Nephron progenitor cell (in vitro differentiated cells): ENCODE measurements at places on chromosomes 6 and 20.

DNA sequence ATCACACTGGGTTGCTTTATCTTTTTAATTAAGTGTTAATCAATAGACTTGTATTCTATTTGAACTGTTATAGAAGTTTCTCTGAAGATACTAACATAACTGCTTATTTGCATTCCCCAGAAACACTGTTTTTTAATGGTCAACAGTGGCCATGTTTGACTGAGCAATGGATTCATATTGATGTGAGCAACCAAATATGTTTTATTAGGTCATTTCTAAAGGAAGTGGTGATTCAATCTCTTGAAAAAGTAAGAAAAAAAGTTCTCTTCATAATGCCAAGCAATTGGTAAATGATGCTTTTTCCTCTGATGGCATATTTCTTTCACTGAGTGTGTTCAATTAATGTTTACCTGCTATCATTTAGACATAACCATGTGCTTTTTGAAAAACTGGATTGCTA, 593.0 kb upstream of the CITED2 start:
- no peak overlapping the region for H3K27ac ChIP-seq
- no peak overlapping the region for H3K4me3 ChIP-seq
- H3K27me3 ChIP-seq = peaks cover 4% of the 10 kb centered on the region
- H3K4me1 ChIP-seq = peaks cover 41% of the 10 kb centered on the region

GRCh38 chr6:21331235-21331634, 262.3 kb upstream of the SOX4 start:
- H3K27me3 ChIP-seq = no peaks in the 10 kb centered on the region
- no peaks in the 10 kb centered on the region for H3K36me3 ChIP-seq
- peak overlapping the region; percentile 28 for H3K27ac ChIP-seq
- no peak for DNase-seq

DNA sequence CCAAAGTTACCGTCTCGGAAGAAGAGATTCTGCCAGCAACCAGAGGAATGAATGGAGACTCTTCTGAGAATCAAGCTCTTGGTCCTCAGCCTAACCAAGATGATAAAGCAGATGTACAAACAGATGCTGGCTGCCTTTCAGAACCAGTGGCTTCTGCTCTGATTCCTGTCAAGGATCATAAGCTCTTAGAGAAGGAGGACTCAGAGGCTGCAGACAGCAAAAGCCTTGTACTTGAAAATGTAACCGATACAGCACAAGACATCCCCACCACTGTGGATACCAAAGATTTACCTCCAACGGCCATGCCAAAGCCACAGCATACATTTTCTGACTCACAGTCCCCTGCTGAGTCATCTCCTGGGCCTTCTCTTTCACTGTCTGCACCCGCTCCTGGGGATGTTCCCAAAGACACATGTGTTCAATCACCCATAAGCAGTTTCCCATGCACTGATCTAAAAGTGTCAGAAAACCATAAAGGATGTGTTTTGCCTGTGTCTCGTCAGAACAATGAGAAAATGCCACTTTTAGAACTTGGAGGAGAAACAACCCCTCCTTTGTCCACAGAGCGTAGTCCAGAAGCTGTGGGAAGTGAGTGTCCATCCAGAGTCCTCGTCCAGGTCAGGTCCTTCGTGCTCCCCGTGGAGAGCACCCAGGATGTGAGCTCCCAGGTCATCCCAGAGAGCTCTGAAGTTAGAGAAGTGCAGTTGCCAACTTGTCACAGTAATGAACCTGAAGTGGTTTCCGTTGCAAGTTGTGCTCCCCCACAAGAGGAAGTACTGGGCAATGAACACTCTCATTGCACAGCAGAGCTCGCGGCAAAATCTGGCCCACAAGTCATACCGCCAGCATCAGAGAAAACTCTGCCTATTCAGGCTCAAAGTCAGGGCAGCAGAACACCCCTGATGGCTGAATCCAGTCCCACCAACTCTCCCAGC, 109.6 kb downstream of the RTN4IP1 start:
- no peak for DNase-seq
- H3K27me3 ChIP-seq = peaks cover 29% of the 10 kb centered on the region
- no peak overlapping the region for H3K4me3 ChIP-seq
- no peaks in the 10 kb centered on the region for H3K36me3 ChIP-seq
- H3K27ac ChIP-seq = no peak overlapping the region

DNA sequence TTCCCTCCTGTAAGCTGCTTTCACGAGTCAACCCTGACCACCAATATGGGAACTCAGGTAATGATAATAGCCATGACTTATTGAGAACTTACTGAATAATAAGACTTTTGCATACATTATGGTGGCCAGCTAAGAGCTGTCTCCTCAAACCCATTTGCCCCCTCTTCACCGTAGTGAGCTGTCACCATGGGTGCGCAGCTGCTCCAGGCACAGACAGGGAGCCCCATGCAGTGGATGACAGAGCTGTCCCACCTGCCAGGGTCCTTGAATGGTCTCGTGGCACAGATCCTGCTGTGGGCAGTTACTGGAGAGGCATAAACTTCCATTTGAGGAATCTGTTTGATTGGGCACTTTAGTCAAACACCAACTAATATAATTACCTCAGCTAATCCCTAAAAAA, 1.9 kb downstream of the SLC22A16 start:
- no peaks in the 10 kb centered on the region for H3K4me1 ChIP-seq
- H3K36me3 ChIP-seq = no peaks in the 10 kb centered on the region
- no peak overlapping the region for H3K4me3 ChIP-seq
- H3K27me3 ChIP-seq = peaks cover 13% of the 10 kb centered on the region
- no peak for DNase-seq

GRCh38 chr6:111718990-111719389, 113.3 kb upstream of the TRAF3IP2 start:
- H3K27ac ChIP-seq = no peak overlapping the region
- H3K36me3 ChIP-seq = peaks cover 51% of the 10 kb centered on the region
- H3K4me1 ChIP-seq = peaks cover 19% of the 10 kb centered on the region
- no peak overlapping the region for H3K4me3 ChIP-seq
- DNase-seq = no peak

DNA sequence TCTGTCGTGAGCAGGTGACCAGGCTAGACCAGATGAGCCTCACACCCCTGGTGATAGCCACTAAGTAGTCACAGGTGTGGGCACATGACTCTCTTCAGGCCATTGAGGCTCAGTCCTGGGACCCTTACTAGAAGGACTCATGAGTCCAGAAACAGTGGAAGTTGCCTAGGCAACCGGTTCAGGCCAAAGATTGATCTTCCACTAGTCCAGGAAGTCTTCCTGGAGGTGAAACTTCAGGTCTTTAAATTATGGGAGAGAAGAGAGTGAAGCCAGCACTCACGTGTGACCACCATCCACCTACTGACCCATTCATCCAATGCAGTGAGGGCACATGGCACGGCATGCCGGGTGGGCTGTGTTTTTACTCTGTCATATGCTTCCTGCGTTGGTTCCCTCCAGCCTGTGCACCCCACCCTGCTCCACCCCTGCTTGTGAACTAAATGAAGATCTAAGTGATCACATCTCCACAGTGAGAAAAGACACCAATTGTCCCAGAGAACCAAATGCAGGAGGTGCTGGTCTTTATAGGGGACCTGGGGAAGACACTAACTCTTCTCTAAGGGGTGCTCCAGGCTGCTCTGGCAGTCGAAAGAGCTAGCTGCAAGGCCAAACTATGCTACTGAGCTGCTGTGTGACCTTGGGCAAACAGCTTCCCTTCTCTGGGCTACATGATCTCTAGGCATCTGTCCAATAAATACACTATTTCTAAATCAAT, 12.5 kb upstream of the STX16 start:
- no peaks in the 10 kb centered on the region for H3K36me3 ChIP-seq
- H3K4me1 ChIP-seq = peaks cover 56% of the 10 kb centered on the region
- H3K27ac ChIP-seq = no peak overlapping the region
- DNase-seq = no peak
- H3K4me3 ChIP-seq = no peak overlapping the region
